ENCODE measurements at places on chromosomes 2 and 18. TPM values are rescaled to one million over a fixed set of nuclear protein-coding genes. Genes with fewer than 3 reads are reported as not detected.

Gene NEU2
- polyA plus RNA-seq, result not detected

Gene RAD51AP2
- 0.17 TPM for polyA plus RNA-seq

Gene OSR1
- polyA plus RNA-seq, result 6.7 TPM

Gene KCNE4
- polyA plus RNA-seq, result 18.5 TPM

Gene CCNYL1
- polyA plus RNA-seq, result 24.2 TPM

Gene PTPRM
- polyA plus RNA-seq, result 94.8 TPM

Measured in renal cortex interstitium (tissue), 15 donors.